ENCODE measurements at places on chromosomes 6 and 20. TPM values are rescaled to one million over a fixed set of nuclear protein-coding genes. Genes with fewer than 3 reads are reported as not detected.

UBR2 gene
- 30.8 TPM for total RNA-seq

CBFA2T2 gene
- 12.9 TPM for total RNA-seq

HNF4A gene
- not detected for total RNA-seq

- H3K36me3 ChIP-seq = no peaks in the 10 kb centered on the region
- no peak overlapping the region for H3K4me3 ChIP-seq
- DNase-seq = peak; percentile 81
- H3K27ac ChIP-seq = no peak overlapping the region
These were observed 59.2 kb upstream of the FNDC1 start for GRCh38 chr6:159110013-159110412.

DNA sequence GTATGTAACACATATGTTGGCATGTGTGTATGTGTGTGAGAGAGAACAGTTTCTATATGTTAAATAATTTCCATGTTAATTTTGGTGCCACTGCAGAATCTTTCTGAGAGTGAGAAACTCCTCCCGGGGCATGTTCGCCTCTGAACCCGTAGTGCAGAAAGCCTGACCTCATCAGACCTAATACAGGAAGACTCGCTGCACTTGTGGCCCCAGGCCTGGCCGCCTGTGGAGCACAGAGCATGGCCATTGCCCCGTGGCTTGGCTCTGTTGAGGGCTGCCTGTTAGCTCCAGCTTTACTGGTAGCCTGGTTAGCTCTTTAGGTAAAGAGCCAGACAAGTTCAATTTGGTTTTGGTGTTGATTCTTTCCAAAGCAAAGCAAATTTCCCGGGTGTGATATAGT, 25.5 kb downstream of the FARS2 start:
- peaks cover 24% of the 10 kb centered on the region for H3K4me1 ChIP-seq
- no peak for DNase-seq
- no peaks in the 10 kb centered on the region for H3K27me3 ChIP-seq
- H3K4me3 ChIP-seq = no peak overlapping the region
- H3K27ac ChIP-seq = no peak overlapping the region

DNA sequence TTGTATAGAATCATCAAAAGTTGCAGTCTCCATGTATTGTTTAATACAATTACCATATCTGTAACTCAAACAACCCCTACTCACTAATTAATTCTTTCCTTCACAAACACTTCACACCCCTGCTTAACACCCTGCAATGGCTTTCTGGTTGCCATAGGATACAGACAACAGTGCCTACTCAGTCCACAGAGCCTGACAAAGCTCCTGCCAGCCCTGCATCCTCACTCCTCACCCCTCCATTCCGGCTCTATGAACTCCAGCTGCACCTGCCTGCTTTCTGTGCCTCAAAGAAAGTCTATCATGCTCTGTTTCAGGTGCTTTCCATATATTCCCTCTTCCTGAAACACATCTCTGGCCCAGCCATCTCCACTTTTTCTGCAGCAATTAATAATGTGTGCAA, 253.4 kb downstream of the HACE1 start:
- peaks cover 22% of the 10 kb centered on the region for H3K4me1 ChIP-seq
- no peak for DNase-seq
- no peaks in the 10 kb centered on the region for H3K27me3 ChIP-seq
- no peak overlapping the region for H3K4me3 ChIP-seq
- H3K36me3 ChIP-seq = no peaks in the 10 kb centered on the region

DNA sequence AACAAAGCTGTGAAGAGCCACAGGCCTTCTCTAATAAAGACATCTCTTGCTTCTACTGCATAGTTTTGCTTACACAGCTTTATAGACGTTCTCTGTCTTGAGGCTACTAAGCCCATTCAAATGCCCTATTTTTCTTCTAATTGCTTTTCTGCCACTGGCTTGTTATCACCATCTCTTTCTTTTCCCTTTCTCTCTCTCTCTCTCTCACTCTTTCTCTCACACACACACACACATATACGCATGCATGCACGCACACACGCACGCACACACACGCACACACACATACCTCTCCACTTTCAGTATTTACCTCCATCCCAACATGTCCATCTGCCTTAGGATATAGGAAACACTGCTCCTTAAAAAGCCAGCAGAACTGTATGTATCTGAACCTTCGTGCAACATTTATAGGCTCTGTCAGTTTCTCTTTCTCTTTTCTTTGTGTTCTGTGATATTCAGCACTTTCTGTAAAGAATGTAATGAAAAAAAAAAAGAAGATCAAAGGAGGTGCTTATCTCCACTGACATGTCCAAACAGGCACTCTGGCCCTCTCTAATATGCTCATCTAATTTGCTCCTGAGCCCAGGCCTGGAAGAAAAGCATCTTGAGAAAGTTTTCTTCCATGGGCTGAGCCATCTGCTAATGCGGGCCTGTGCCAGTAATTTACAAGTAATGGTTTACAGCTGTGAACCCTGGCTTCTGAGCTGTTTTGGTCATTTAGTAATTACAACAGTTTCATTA, 1046.7 kb upstream of the MAP3K7 start:
- no peak for DNase-seq
- no peaks in the 10 kb centered on the region for H3K36me3 ChIP-seq
- H3K27ac ChIP-seq = no peak overlapping the region
- no peak overlapping the region for H3K4me3 ChIP-seq

- H3K4me3 ChIP-seq = no peak overlapping the region
- H3K36me3 ChIP-seq = peaks cover 31% of the 10 kb centered on the region
- DNase-seq = no peak
- no peaks in the 10 kb centered on the region for H3K27me3 ChIP-seq
- peaks cover 30% of the 10 kb centered on the region for H3K4me1 ChIP-seq
- peak overlapping the region; percentile 27 for H3K27ac ChIP-seq
These were observed 15.4 kb upstream of the SNHG17 start for GRCh38 chr20:38450412-38450975.

All from activated CD4-positive, alpha-beta T cell treated with anti-CD3 and anti-CD28 coated beads, Interleukin-2, amount 10 ng/mL, durations not matched to agents 24 days and 14 days (primary cell).